ENCODE measurements at places on chromosomes 12 and 14. TPM values are rescaled to one million over a fixed set of nuclear protein-coding genes. Genes with fewer than 3 reads are reported as not detected.

Gene DHRS2
- 0.41 TPM for total RNA-seq

Gene TMEM260
- 17.9 TPM for total RNA-seq

Gene RAPGEF3
- 7.7 TPM for total RNA-seq

Gene PPP1R1A
- total RNA-seq: 10.6 TPM

Gene CHPT1
- 24.5 TPM for total RNA-seq

Gene KCNA5
- total RNA-seq: 11.4 TPM

DNA sequence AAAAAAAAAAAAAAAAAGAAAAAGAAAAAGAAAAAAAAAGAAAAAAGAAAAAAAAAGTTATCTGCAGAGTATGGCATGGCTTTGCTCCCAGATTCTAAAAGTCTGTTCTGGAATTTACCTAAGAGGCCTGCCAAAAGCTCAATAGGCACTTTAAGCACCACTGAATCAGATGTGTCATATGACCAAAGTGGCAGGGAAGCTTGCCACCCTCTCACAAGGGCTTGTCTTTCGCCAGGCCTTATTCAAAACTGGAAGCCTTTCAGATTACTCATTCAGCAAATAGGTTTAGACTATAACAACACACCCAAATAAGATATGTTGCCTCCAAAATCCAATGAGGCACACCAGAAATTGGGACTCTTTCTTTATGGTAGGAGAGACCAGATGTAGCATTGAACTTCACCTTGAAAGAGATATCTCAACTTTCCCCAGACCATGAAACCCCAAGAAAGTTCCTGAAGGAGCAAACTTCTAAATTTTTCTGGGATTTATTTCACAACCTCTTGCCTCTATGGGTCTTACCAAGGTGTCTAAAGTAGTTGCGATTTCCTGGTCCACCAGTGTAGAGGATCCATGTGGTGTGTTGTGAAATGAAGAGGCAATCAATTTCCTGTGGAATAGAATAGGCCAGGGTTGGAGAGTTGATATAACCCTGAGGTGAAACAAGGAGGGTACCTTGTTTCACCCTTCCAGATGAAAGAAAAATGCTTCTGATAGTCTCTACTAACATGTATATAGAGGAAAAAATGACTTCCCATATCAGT, 218.8 kb downstream of the DAD1 start:
- no peak for DNase-seq

DNA sequence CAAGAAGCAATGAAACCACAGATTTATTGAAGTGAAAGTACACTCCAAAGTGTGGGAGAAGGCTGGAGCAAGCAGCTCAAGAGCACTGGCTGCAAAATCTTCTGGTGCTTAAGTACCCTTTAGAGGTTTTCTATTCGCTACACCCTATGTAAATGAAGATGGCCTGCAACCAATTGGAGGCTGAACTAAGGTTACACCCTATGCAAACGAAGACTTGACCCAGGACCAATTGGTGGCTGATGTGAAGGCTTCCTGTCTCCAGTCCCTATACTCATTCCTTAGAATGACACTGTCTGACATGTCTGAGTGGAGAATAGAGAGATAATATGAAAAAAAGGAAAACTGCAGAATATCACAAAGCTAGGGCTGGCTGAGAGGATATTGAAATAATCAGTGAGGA, 57.2 kb downstream of the ALG10B start:
- DNase-seq: no peak

DNA sequence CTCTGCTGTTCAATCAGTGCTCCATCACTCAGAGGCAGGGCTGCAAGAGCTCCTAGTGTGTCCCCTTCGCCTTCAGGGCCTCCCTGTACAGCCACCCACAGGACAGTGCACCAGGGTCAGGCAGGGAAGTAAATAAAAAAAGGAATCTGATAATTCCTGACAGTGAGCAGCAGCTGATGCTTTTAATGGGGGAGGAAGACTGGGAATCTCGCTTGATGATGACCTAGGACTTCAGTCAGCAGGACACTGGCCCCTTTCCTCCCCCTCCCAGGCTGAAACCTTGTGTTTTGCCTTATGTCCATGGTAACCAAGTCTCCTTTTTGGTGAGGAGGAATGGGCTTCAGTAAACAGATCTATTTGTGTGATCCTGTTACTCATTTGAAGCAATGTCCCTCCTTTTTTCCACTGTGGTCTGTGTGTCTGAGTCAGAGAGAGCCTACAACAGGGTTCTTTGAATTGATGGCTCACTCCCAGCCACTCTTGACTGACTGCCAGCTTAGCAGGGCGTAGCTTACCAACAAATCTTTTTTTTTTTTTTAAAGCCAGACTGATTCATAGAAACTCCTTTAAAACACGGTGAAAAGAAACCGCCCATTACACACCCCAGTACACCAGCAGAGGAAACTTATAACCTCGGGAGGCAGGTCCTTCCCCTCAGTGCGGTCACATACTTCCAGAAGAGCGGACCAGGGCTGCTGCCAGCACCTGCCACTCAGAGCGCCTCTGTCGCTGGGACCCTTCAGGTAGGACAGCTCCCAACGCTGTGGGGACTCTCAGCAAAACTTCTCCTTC, at the start of gene EMP1:
Gene EMP1 (plus strand): TSS at position 597 of the 792 bp plus-strand sequence. CDS start 14,785 bp downstream, outside the sequence.
- peak; percentile 61 for DNase-seq

DNA sequence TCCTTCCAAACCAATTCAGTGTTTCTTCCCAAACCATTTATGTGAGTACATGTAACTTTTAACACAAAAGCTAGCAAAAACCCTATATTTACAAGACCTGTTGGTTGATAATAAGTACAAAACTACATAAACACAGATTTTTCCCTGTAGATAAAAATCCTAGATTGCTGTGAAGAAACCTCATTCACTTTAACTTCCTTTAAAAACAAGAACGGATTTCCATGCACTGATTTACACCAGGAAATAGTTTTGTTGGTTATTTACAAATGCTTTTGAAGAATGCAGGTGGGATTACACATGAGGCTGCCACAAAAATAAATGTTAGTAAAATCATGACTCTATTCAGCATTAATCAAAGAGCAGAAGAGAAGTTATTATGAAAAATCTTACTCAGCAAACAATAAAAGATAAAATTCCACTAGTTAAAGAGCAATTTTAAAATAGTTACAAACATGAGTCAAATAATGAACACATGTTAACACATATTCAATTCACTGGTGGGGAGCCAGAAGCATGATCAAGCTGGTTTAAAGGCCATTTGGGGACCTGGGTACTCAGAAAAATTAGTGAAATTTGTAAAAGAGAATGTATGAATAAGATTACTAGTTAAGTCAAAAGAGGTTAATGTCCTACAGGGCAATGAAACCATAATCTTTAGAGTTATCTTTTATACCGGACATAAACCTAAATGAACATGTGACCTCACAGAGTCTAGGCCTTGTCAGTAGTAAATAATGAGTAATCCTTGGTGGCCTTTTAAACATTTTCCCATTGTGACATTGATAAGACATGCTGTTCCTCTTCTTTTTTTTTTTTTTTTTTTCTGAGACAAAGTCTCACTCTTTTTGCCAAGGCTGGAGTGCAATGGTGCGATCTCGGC, 79.9 kb downstream of the PHLDA1 start:
- no peak for DNase-seq

- DNase-seq: no peak
Measured at GRCh38 chr12:6073426-6073825, 51.0 kb downstream of the VWF start.

DNA sequence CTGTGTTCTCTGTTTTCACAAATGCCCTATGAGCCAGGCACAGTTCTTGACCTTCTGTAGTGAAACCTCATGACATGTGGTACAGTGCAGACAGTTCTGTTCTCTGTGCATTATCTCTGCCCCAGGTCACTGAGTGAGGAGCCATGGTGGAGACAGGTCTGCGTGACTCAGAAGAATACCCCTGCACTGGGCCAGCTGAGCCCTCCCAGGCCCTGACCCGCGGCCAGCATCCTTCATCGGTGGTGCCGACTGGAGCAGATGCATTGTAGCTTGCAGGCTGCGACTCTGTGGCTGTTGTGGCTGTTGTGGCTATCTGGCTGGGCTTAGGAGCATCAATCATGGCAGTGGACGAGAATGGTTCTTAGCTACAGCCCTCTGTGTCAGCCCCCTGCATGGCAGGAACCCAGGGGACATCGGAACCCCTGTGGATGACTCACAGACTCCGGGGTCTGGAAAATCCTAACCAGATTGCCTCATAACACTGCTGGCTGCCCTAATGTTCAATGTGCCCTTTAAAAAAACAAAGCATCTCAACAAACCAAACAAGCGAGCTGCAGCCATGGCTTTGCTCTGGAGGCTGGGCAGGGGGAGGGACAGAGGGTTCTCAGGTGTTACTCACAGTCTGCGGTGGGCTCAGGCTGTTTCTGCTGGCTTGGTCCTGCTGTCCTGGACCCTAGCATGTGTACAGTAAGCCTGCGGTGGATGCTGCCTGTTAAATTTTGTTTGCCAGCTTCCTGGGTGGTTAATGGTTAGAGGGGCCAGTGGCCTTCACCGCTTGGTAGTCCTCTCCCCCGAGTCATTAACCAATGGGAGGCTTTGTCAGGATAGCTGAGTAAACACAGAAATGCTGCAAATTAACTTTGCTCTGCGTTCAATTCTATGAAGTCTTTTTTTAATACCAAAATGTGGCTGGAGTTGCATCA, at the start of gene SERPINA6:
Gene SERPINA6 (minus strand): TSS at position 689 of the 923 bp plus-strand sequence. CDS start 8,688 bp downstream, outside the sequence.
- DNase-seq: no peak

GRCh38 chr12:122966743-122967550, 684 bp upstream of the ABCB9 start:
- DNase-seq: no peak

DNA sequence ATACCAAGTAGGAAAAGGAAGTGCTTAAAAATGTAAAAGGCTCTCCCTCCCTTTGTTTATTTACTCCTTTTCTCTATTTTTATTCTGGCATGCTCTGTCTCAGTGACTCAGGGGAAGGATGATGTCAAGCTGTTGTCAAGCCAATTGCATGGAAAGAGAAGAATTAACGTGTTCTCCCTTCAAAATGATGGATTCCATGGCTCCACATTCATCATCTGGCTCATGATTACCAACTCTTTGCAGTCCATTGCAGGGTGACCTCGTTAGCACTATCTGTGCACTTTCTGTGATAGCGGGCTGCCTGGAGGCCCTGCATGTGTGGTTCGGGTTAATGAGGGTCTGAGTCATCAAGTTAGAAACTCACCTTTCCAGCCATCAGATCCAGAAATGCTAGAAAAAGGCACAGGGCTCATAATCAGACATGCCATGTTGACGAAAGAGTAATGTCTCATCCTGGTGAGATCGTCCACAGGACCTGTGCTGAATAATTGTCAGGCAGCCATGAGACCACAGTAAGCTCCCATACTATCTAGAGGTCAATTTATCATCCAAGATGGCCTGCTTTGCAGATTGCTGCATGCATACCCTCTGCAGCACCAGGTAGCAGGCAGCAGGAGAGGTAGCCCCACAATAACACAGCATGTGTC, 79.2 kb upstream of the BTG1 start:
- DNase-seq: no peak

DNA sequence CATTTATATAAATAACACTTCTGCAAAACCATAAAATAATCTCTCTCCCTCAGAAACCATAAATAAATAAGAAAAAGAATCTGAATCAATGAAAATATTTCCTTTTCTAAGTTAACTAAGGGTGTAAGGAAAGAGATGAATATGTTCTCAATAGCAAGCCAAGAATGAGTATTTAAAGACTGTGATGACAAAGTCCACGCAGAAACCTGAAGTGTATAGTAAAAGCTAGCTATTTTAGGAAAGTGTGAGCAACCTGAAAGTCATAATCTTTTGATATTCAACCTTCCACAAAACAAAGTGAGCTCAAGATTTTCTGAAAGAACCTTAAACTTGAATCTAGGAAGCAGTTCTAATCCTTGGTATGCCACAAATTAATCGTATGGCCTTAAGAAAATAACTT, 15.9 kb downstream of the EIF2S3B start:
- DNase-seq: no peak

DNA sequence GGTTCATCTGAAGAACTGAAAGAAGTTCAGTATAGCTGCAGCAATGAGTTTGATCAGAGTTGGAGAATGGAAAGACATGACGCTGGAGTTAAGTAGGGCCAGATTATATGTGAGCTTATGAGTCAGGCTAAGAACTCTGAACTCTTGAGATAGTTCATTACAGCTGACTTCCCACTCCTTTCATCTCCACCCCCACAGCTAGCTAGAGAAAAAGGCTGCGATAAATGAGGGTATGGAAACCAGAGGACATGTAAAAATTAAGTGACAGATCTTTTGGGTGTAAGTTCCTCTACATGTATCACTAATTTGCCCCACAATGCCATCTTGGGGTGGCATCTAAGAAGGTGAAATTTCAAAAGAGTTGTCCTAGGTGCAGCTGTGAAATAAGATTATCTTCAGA, 28.6 kb downstream of the PYM1 start:
- DNase-seq: no peak

GRCh38 chr14:90576581-90576980, 179.8 kb downstream of the CALM1 start:
- no peak for DNase-seq

DNA sequence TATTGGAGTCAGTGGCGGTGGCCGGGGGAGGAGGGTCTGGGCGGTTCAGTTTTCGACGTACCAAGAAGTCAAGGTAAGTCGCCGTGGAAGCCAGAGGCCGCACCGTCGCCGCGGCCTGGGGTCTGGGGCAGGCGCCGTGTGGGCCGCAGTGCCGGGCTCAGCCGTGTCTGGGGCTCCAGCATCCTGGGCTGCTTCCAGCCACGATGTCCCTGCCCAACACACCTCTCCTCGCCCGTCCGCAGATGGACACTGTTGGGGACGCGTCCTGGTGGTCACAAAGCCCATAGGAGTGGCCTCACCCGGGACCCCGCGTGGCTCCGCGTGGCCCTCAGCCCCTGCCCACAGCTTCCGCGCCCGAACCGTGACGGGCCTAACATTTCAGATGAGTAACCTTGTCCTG, 59.1 kb downstream of the FBRSL1 start:
- DNase-seq: no peak

- DNase-seq: no peak
Measured at GRCh38 chr12:51004504-51004903, 21.7 kb downstream of the SLC11A2 start.

DNA sequence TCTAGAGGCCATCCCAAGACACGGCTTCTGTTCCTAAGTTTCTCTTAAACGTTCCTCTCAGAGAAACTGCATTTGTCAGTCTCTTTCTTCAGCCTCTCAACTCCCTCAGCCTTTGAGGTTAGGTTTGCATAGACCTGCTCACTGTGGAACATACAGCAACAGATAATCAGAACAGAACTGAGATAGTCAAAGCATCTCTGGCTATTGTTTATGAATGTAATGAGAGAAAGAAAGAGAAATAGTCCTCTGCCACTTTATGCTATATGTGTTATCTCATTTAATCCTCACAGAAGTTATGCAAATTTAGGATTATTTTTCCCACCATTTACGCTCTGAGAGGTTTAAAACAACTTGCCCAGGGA, 190.6 kb downstream of the PHLDA1 start:
- no peak for DNase-seq

DNA sequence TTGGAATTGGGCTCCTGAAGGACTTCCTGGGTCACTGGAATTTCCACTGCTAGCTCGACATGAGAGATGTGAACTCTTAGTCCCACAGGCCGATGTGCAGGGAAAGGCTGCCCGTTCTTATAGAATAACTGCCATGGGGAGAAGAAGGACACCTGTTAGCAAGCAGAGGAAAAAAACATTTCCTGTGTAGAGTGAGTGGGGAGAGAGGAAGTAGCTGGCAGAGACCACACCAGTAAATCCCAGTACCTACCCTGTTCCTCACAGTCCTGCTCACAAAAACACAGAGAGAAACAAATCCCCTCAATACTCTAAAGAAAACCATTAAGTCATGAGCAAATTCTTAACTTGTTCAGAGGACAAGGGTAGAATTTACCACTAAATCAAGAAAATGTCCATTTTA, 29.5 kb downstream of the AREL1 start:
- DNase-seq: no peak

GRCh38 chr12:29073631-29074239, 75.3 kb upstream of the FAR2 start:
- peak; percentile 22 for DNase-seq
